ENCODE measurements at places on chromosomes 6 and 20. TPM values are rescaled to one million over a fixed set of nuclear protein-coding genes. Genes with fewer than 3 reads are reported as not detected.

GRCh38 chr20:32963176-32963575 is 41.1 kb downstream of the SUN5 start:
- no peak for DNase-seq

GRCh38 chr20:6178537-6178936 is 55.7 kb upstream of the FERMT1 start:
- DNase-seq, result peak; percentile 16

Gene SLX4IP
- 7.4 TPM for polyA plus RNA-seq

Gene C2
- polyA plus RNA-seq, result 3.3 TPM

DNA sequence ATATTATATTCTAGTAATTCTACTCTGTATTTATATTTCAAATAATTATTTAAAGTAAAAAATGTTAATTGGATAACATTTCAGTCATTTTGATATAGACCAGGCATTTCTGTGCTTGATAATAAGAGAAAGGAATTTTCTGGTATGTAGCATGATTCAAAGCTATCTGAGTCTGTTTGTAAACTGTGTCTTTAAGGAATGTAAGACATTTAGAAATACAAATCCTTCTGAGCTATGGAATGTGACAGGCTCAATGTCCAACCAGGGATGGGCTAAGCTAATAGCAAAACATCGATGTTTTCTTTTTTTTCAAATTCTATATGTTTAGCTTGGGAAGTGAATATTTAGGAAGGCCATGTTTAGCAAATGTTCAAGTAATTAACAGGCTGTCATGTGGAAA is 41.5 kb upstream of the FAM83B start:
- DNase-seq, result no peak

Gene SLC12A5
- 1.0 TPM for polyA plus RNA-seq

Gene SLC22A16
- 0.49 TPM for polyA plus RNA-seq

Gene ADGRF5
- 34.0 TPM for polyA plus RNA-seq

DNA sequence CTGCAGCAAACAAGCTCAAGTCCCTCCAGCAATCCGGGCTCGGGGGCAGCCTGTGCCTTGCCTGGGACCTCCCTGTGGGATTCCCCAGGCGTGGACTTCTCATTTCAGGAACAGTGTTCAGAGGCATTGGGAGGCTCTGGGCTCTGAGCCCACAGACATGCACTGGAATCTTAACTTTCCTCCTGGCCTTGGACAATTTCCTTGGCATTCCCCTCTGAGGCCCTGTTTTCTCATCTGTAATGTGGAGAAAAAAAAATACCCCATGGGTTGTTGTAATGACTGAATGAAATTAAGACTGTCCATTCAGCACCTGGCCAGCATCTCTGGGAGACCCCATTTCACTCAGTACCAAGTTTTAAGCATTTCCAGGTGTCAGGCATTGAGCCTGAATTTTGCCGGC is 17.6 kb downstream of the BPIFB4 start:
- no peak for DNase-seq

DNA sequence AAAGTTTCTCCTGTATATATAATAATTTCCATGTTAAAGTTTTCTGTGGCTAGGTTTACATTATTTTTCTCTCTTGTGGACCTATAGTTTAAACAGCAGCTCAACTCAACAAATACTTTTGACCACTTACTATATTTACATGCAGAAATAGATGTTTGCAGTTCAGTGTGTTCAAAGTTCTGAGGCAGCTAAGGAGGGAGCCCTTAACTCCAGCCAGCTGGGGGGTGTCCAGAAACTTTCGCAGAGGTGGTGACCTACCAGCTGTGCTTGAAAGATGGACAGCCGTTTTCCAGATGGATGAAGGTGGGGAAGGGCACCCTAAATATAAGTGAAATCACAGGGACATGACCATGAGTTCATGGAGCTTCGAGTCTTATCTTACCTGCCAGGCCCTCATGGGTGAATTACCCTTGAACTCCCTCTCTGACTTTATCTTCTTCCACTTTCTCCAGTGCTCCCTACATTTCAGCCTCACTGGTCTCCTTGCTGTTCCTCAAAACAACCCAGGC is 33.4 kb downstream of the DHX35 start:
- DNase-seq, result no peak

DNA sequence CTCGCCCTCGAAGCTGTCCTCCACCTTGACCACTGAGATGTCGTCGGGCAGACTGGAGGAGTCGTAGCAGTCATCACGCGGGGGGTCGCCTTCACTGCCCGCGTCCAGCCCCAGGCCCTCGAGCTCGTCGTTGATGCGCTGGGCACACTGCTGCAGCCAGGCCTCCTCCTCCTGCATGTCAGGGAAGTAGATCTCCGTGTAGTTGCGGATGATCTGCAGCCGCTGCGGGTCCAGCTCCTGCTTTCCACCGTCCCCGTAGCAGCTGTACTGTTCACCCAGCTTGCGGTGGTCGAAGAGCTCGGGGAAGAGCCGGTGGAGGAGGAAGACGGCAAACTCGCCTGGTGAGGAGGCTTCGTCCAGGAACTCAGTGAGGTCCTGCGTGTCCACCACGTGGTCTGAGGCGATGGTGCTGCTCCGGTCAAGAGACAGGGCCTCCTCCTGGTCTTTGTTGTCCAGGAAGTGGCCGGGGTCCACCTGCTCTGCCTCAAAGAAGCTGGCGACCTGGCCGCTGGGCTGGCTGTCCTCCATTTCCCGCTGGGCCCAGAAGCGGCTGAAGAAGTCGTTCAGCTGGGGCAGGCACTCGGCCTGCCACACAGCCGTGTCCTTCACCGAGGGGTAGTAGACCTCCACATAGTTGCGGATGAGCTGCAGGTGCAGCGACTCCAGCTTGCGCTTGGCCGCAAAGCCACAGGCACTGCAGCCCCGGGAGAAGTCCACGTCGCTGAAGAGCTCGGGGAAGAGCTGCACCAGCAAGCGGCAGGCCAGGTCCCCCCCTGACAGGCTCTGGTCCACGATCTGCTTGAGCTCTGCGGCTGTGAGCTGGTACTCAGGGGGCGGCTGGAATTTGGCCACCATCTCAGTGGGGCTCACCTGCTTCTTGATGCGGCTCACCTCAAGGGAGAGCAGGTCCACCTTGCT is 41.9 kb downstream of the MTRES1 start:
- DNase-seq, result no peak

GRCh38 chr6:159037756-159038290 is 7.0 kb downstream of the TAGAP start:
- DNase-seq, result no peak

Gene LY86
- 2.2 TPM for polyA plus RNA-seq

DNA sequence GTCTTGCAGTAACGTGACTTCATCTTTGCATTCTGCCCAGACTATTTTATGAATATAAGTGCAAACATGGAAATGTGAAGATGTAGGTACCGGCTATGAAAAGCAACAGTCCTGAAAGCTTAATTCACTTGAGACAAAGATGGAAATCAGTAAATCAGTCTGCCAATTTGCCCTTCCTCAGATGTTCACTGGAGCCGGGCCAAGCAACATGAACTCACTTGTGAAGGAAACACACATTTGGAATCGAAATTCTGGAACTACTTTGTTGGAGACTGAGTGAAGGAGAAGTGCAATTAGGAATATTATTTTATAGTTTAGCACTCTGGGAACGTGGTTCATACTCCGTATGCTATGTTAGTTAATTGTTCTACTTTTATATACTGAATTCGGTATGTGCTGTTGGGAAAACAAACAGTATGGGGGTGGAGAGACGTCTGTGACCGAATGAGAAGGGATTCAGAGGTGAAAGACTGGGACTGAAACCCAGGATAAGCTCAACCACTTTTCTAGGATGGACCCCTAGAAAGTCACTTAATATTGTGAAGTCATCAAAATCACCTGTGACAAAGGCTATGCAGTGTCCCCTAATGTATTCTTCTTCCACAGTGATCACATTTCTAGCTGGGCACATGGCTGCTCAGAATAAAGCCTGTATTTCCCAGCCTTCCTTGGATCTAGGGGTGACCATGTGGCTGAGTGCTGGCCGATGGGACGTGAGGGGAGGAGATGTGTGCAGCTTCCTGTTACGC is 95.5 kb downstream of the PREX1 start:
- no peak for DNase-seq

DNA sequence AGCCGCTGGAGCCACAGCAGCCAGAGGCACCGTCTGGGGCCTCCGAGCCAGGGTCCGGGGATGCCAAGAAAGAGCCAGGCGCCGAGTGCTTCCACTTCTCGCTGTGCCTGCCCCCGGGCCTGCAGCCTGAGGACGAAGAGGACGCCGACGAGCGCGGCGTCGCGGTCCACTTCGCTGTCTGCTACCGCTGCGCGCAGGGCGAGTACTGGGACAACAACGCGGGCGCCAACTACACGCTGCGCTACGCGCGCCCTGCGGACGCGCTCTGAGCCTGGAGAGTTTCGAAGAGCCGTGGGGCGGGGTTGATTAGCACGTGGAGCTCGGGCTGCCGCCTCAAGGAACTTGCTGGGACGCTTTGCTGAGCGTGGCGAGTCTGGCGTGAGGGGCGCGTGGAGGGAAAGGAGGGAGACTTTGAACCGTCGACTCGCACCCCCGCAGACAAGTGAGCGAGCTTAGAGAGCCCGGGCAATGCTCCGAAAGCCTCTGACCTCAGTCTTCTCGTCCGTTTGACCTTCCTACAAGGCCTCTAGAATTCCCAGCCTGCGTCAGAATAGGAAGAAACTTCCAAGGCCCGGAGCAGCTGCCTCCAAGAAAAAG is 1.3 kb downstream of the PPP1R3G start:
- DNase-seq, result no peak

- DNase-seq, result no peak
These were observed 263.7 kb downstream of the TBX18 start for GRCh38 chr6:84500726-84501125.

GRCh38 chr6:111411978-111412566 is 70.9 kb downstream of the REV3L start:
- DNase-seq, result no peak

GRCh38 chr20:15487030-15487429 is 1086.2 kb downstream of the KIF16B start:
- DNase-seq, result no peak

DNA sequence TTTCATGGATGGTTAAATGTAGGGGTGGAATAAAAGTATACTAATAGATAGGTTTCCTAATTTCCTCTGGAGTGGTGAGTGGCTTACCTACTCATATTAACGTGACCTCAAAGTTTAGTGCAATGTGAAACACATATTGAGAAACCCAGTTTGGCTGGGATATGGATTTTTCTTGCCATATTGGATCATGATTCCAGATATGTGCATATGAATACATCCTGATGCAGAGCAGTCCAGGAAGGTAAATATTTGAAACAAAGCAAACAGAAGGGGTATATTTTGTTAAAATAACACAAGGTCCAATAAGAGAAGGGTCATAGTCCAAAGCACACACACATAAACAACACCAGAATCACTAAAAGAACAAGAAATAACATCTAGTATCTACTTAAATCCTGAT is 608.1 kb downstream of the PKHD1 start:
- DNase-seq, result no peak

GRCh38 chr20:6959900-6960312 is 192.4 kb downstream of the BMP2 start:
- DNase-seq, result no peak

Gene HLA-DQA2
- not detected for polyA plus RNA-seq

GRCh38 chr6:79215213-79215824 is 19.2 kb downstream of the HMGN3 start:
- DNase-seq, result no peak

Gene ADGRG6
- polyA plus RNA-seq, result 29.3 TPM

- DNase-seq, result no peak
These were observed 20.3 kb downstream of the TRAF3IP2 start for GRCh38 chr6:111585241-111585973.

GRCh38 chr6:162404951-162405350 is 322.6 kb downstream of the PRKN start:
- no peak for DNase-seq

Gene ATP9A
- 61.4 TPM for polyA plus RNA-seq

DNA sequence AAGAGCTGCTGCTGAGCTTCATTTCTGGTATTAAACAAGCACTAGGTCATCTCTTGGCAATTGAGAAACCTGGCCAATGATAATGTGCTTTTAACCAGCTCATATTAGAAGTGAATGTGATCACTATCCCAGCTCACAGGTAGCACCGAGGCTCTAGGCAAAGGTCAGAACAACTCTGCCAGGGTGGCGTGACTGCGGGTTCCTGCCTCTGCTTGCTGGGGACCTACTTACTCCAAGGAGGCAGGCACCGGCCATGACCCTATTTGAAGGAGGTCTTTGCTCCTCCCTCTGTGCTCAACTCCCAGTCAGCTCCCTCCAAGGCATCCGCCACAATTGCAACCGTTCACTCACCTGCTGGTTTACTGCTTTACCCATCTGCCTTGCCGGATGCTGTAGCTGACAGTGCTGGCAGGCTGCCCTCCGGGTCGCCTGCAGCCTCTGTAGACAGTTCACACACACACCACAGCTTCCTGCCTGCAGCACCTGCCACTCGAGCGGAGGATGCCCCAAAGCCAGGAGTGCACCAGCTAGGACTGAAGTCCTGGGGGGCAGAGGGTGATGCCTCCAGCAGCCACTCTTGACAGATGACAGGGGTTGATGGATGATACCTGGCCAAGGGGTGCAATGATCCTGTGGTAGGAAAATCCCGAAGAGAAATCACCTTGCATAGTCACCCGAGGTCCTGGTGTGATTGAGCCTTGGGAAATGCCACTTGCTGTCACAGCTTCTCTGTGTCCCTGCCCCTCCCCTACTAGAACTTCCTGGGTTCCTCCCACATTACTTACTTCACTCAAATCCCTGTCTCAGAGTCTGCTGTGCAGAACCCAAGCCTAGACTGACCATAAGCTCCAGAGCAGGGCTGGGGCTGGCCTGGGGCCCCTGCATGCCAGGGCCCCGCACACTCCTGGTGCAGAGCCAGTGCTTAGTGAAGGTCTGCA is 8.8 kb upstream of the VSX1 start:
- no peak for DNase-seq

DNA sequence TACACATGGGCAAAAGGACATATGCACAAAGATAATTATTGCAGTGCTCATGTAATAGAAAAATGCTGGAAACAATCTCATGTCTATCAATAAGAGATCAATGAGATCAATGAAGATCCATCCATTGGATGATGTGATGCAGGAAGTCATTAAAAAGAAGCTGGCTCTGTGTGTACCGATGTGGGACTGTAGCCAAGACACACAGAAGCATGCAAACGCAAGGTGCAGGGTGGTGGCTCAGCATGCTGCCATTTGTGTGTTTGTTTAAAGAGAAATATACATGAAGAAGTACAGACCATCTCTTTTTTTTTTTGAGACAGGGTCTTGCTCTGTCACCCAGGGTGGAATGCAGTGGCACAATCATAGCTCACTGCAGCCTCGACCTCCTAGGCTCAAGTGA is 33.1 kb upstream of the KCNB1 start:
- no peak for DNase-seq

GRCh38 chr20:49986049-49986448 is 3.3 kb downstream of the SNAI1 start:
- DNase-seq, result no peak

- DNase-seq, result no peak
These were observed 1.3 kb upstream of the FNDC11 start for GRCh38 chr20:63552481-63553249.

DNA sequence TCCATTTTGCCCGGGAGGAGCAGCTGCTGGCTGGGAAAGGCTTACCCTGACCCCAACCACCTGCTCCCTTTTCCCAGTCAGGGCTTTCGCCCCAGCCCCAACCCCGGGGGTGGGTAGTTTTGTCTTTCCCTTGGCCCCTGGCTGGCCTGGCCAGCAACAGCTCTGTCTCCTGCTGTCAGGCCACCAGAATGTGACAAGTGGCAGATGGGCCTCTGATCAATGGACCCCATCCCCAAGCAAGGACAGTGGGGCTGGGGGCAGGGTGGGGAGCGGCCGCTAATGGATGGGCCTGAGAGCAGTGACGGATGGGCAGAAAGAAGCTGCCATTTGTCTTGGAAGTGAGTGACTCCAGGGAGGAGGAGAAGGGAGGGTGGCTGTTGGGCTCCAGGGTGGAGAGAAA is 121.6 kb downstream of the DHX35 start:
- no peak for DNase-seq

Gene RAET1E
- 0.43 TPM for polyA plus RNA-seq

Measured in right renal cortex interstitium (tissue), 3 donors.